Activated CD8-positive, alpha-beta T cell treated with anti-CD3 and anti-CD28 coated beads, Interleukin-2, amount 10 ng/mL, durations not matched to agents 7 days and 5 days (primary cell): ENCODE measurements at places on chromosomes 5 and 9. TPM values are rescaled to one million over a fixed set of nuclear protein-coding genes. Genes with fewer than 3 reads are reported as not detected.
A peak's percentile ranks its signal among the peaks of the same experiment; 100 is the strongest.

- no peaks in the 10 kb centered on the region for H3K4me1 ChIP-seq
- DNase-seq: no peak
- peaks cover 9% of the 10 kb centered on the region for H3K27me3 ChIP-seq
Observed at GRCh38 chr5:111834926-111835599, 78.1 kb upstream of the NREP start.

DNA sequence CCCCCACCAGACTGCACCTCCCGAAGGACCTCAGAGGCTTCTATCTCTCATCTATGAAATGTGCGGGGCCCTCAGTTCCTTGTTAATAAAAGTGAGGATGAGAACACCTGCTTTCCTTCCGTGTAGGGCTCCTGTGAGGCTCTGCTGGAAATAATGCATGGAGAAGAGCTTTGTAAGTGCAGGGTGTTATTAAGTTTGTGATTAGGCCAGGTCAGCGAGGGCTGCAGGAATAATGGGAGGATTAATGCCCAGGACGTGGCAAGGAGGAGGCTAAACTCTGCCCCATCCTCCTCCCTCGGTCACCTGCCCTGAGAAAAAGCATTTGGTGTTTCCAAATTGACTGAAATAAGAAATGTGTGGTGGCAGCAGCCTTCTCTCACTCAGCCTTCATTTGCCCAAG is 83.5 kb upstream of the HSPA9 start:
- peaks cover 86% of the 10 kb centered on the region for H3K27me3 ChIP-seq
- DNase-seq: no peak
- H3K4me1 ChIP-seq: peaks cover 24% of the 10 kb centered on the region
- no peak overlapping the region for H3K27ac ChIP-seq
- no peaks in the 10 kb centered on the region for H3K36me3 ChIP-seq
- no peak overlapping the region for H3K4me3 ChIP-seq

Gene GPRIN1
- 1.9 TPM for total RNA-seq

DNA sequence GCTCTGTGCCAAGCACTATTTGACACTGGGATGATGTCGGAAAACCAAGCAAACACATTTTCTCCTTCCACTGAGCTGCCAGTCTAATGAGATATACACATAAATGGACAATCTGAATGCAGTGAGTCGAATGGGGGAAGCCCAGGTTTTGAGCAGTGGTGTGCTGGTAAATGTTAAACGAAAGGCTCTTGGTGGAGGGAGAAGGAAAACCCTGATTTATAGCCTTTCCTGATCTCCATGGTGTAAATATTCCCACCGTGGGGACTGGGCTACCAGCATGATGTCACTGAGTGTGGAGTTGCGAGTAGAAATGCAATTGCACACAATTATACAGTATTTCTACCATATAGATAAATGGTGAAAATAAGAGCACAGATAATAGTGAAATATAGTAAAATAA is 5.0 kb upstream of the GSN start:
- DNase-seq: no peak
- H3K27me3 ChIP-seq: peaks cover 2% of the 10 kb centered on the region
- no peaks in the 10 kb centered on the region for H3K4me1 ChIP-seq
- H3K36me3 ChIP-seq: no peaks in the 10 kb centered on the region

DNA sequence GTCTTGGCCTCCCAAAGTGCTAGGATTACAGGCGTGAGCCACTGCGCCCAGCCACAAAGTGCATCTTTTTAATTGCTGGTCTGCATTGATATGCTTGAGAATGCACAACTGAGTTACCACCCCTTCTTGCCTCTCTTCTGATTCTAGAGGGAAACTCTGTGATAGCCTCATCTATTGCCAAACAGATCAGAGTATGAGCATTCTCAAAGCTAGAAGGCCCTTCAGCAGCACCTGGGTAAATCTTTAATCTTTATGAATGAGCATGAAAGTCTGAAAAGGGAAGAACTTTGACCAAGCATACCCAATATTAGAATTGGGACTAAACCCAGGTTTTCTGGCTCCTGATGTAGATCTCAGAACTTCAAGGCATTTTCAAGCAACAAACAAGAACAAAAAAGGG is 298.3 kb upstream of the TNC start:
- no peak overlapping the region for H3K27ac ChIP-seq

- H3K4me3 ChIP-seq: no peak overlapping the region
- peaks cover 2% of the 10 kb centered on the region for H3K4me1 ChIP-seq
- peaks cover 6% of the 10 kb centered on the region for H3K36me3 ChIP-seq
- no peak overlapping the region for H3K27ac ChIP-seq
- no peak for DNase-seq
Observed at GRCh38 chr5:32317041-32317440, 4.3 kb upstream of the MTMR12 start.

GRCh38 chr5:179408611-179409010 is 63.4 kb upstream of the ADAMTS2 start:
- no peak for DNase-seq
- no peaks in the 10 kb centered on the region for H3K4me1 ChIP-seq
- no peak overlapping the region for H3K27ac ChIP-seq
- no peak overlapping the region for H3K4me3 ChIP-seq
- H3K36me3 ChIP-seq: no peaks in the 10 kb centered on the region
- H3K27me3 ChIP-seq: no peaks in the 10 kb centered on the region

GRCh38 chr9:12425878-12426864 is 267.0 kb upstream of the TYRP1 start:
- no peak overlapping the region for H3K27ac ChIP-seq
- DNase-seq: no peak
- H3K36me3 ChIP-seq: no peaks in the 10 kb centered on the region
- H3K4me1 ChIP-seq: no peaks in the 10 kb centered on the region
- no peaks in the 10 kb centered on the region for H3K27me3 ChIP-seq

DNA sequence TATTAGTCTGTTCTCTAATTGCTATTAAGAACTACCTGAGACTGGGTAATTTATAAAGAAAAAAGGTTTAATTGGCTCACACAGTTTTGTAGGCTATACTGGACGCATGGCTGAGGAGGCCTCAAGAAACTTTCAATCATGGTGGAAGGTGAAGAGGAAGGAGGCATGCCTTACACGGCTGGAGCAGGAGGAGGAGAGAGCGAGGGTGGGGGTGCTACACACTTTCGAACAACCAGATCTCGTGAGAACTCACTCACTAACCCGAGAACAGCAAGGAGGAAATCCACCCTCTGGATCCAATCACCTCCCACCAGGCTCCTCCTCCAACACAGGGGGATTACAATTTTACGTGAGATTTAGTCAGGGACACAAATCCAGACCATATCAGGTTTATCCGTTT is 90.0 kb downstream of the RMI1 start:
- H3K27me3 ChIP-seq: peaks cover 5% of the 10 kb centered on the region
- no peak overlapping the region for H3K4me3 ChIP-seq
- H3K27ac ChIP-seq: no peak overlapping the region
- H3K4me1 ChIP-seq: no peaks in the 10 kb centered on the region
- H3K36me3 ChIP-seq: no peaks in the 10 kb centered on the region

Gene PCDHB6
- not detected for total RNA-seq

DNA sequence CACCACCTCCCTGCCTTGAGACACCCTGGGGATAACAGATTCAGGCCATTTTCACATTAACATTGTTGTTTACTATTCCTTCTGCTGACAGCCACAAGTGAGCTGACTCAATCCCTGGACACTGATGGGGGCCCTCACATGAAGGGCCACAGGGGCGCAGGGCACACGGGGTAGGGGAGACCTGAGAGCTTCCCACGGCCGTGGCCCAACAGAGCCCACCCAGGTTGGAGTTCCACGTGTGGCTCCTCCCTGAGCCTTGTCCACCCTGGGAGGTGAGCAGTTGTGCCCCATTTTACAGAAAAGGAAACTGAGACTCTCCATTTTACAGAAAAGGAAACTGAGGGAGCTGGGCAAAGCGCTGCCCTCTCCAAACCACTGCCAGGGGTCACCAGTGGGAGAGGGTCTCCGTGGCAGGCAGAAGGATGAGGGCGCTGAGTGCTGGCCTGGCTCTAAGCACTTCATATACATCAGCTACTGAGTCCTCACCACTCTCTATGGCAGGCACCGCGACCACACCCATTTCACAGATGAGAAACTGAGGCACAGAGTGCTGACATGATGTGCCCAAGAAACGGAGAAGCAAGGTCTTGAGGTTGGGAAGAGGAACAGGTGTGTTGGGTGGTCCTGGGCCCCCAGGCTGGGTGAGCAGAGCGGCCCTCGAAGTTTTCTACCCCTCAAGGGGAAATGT is 2.3 kb downstream of the NINJ1 start:
- H3K27ac ChIP-seq: peak overlapping the region; percentile 87
- peak overlapping the region; percentile 86 for H3K4me3 ChIP-seq
- DNase-seq: no peak
- H3K27me3 ChIP-seq: no peaks in the 10 kb centered on the region
- peaks cover 59% of the 10 kb centered on the region for H3K4me1 ChIP-seq

Gene SLC9A3
- total RNA-seq: 1.6 TPM

Gene PCDHA7
- total RNA-seq: not detected

DNA sequence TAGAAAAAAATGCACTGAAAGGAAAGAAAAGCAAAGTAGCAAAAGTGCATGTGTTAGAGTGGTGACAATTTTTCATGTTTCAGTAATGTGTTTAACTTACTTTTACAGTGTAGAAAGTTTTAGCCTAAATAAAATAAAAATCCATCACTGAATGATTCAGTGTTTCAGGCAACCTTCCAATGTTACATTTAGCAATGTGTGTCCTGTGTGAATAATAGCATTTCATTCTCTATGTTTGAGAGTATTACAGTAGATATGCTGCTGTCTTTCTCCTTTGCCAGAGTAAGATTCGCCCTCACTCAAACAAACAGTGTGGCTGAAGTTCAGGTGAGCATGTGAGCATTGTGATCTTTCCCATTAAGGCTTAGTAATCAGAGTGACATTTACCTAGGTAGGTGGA is 171.1 kb downstream of the TARS1 start:
- no peaks in the 10 kb centered on the region for H3K4me1 ChIP-seq
- H3K27ac ChIP-seq: no peak overlapping the region
- DNase-seq: no peak
- H3K36me3 ChIP-seq: no peaks in the 10 kb centered on the region
